ENCODE measurements at places on chromosomes 2 and 18.
A peak's percentile ranks its signal among the peaks of the same experiment; 100 is the strongest.

GRCh38 chr18:65721619-65722018, 29.2 kb upstream of the CDH7 start:
- DNase-seq: no peak

DNA sequence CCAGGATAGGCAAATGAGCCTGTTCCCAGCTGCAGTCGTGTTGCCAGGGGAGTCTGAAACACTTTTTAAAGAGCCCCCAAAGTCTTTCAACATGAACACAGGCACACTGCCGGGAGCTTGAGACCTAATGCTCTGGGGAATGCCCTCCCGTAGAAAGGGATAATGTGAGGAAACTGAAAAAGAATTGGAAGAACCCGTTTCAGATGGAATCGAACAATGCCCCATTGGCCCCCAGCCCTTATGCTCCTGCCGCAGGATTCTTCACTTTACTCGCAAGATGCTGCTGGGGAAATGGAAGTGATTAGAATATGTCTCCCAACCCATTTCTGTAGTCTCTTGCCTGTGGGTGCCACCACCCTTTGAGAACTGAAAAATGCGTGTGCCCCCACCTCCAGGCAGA, 136.3 kb upstream of the GATA6 start:
- DNase-seq: no peak

GRCh38 chr2:28869494-28870145, 489 bp downstream of the TRMT61B start:
- DNase-seq: no peak

GRCh38 chr2:99691926-99692325, 202.1 kb upstream of the REV1 start:
- no peak for DNase-seq

GRCh38 chr2:71813315-71813714, 334.3 kb downstream of the CYP26B1 start:
- DNase-seq: no peak

GRCh38 chr2:33777786-33778185, 178.7 kb upstream of the FAM98A start:
- no peak for DNase-seq

DNA sequence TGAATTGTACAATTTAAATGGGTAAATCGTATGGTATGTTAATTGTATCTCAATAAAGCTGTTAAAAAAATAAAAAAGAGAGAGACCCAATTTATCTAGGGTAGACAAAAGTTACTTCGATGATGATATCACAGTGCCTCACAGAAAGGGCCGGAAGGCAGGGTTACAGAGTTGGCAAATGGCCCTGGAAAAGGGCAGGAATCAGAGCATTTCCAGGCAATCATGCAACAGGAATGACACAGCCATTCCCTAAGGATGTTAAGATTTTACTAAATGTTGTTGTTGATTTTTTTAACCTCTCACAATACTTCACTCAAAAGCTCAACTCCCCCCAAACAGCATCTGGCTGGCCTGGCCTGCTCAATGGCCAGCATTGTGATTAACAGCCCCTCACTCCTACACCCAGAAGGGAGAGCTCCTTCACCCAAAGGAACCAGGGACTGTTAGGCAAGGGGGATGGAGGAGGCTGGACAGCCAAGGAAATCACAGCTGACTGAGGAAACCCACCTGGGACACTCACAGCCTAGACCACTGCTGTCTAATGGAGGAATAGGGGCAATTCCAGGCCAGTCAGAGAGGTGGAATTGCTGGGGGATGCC, 7.7 kb upstream of the SP100 start:
- peak; percentile 67 for DNase-seq

- DNase-seq: no peak
These were observed 795.6 kb downstream of the CPS1 start for GRCh38 chr2:211351987-211352386.

DNA sequence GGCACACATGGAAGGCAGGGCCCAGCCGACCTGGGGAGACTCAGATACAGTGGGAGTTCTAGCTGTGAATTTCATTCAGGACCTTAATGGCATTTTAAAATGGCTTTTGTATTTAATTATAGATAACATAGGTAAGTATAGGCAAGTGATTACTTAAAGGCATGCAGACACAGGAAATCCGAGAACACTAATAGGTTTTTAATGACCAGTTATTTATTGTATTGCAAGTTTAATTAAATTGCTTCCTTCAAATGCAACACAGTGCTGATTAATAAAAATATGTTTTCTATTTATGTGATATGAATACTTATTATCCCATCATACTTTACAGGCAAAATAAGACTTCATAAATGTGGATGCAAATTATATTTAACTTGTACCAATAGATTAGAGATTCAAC, 19.7 kb upstream of the SH3RF3 start:
- DNase-seq: no peak

DNA sequence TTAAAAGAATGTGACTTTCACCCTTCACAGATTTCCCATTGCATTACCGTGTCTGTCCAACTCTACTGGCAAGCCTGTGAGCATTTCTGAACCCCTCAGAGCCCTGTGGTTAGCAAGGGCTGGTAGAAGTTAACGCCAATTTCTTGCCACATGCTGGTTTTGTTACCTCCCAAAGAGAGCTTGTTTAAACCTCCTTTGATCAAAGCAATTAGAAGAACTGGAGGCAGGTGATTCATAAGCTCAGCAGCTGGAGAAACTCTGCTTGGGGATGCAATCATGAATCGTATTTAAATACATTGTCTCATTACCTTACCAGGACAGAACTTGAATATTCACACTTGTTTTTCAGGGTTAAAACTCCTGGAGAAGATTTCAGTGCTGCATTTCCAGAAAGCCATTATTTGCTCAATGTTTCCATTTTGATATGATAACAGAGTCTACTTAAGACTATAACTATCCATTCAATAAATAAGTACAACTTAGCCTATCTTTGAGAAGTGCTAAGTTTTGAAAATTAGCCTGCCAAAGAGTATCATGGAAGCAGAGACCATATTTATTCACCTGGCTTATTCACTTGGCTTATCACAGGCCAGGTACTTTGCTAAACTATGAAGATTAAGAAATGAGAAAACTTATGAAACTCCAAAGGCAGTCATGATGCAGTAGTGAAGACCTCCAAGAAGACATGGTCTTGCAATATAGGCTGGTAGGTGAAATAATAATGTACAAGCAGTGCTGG, 292.8 kb downstream of the INSIG2 start:
- DNase-seq: no peak

DNA sequence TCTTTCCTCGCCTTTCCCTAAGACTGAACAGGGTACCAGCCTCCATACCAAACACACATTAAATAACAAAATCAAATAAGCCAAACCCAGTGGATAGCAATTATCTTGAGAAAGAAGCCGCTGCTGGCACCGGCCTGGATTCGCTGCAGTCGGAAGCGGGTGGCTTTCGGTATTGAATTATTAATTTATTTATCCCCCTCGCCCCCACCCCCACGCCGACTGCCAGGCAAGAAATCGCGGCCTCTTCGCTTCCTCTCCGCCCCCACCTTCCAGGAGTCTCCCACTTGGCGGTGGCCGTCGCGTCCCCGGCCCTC, 370 bp upstream of the ZNF804A start:
- no peak for DNase-seq

DNA sequence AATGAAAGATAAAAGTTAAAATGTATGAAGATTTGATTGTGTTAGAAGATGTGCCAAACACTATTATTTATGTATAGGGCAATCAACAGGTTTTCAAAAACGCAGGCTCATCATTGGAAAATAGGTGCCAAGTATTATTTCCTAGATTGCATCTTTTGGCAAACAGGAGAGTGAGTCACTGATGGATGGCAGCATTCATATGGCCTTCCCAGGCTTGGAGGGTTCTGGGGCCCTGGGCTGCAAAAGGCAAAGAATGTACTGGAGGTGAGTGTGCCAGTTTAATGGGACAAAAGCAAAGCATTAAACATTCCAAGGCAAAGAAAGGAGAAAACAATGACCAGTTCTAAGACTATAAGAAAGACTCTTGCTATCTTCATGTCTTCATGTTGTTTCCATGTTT, 379.4 kb downstream of the RIT2 start:
- DNase-seq: no peak
